Endodermal cell (in vitro differentiated cells): ENCODE measurements at places on chromosomes 1 and 21. TPM values are rescaled to one million over a fixed set of nuclear protein-coding genes. Genes with fewer than 3 reads are reported as not detected.

DNA sequence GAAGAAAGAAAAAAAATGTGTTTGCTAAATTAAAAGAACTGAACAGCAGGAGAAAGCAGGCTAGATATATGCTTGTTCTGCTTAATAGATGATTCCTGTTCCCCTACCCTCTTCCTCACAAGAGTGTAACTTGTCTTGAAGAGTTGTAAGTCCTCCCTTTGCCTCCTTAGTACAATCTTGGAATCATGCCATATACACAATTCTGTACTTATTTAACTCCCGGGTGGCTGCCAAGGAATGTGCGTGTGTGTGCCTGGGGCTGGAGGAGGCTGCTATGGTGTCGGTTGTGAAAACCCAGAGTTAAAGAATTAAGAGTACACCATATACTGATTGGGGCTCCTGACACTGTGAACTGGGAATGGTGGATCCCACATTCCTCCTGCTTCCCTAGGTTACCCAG lies 194.2 kb downstream of the SIPA1L2 start:
- H3K4me3 ChIP-seq = no peak overlapping the region
- DNase-seq = no peak
- no peaks in the 10 kb centered on the region for H3K4me1 ChIP-seq

DNA sequence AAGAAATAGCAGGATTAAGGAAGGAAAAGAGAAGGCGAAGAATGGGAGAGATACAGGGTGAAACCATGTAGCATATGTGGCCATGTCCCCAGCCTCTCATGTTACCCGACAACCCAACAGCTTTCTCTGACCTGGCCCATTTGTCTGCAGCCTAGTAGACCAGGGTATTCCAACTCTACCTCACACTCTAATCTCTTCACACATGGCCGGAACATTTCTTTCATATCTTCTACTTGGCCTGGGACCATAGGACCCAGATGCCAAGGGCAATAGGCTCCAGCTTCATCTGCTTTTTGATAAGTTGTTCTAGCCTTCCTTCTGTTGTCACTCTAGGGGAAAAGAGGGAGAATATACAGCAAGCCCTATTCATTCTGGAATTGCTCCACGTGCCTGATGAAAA lies 95.0 kb upstream of the DPT start:
- no peak overlapping the region for H3K27ac ChIP-seq
- no peaks in the 10 kb centered on the region for H3K27me3 ChIP-seq
- no peak overlapping the region for H3K4me3 ChIP-seq
- DNase-seq = no peak
- H3K36me3 ChIP-seq = no peaks in the 10 kb centered on the region

GRCh38 chr1:201142011-201142848 lies 12.0 kb downstream of the TMEM9 start:
- no peaks in the 10 kb centered on the region for H3K4me1 ChIP-seq
- peaks cover 93% of the 10 kb centered on the region for H3K36me3 ChIP-seq
- H3K27ac ChIP-seq = no peak overlapping the region
- no peak overlapping the region for H3K4me3 ChIP-seq
- DNase-seq = no peak

The EFNA1 gene
- 3.3 and 3.6 TPM in 2 replicates for total RNA-seq

The DMBX1 gene
- 8.3 to 17.7 TPM (median 16.6 TPM) in 3 replicates for total RNA-seq

DNA sequence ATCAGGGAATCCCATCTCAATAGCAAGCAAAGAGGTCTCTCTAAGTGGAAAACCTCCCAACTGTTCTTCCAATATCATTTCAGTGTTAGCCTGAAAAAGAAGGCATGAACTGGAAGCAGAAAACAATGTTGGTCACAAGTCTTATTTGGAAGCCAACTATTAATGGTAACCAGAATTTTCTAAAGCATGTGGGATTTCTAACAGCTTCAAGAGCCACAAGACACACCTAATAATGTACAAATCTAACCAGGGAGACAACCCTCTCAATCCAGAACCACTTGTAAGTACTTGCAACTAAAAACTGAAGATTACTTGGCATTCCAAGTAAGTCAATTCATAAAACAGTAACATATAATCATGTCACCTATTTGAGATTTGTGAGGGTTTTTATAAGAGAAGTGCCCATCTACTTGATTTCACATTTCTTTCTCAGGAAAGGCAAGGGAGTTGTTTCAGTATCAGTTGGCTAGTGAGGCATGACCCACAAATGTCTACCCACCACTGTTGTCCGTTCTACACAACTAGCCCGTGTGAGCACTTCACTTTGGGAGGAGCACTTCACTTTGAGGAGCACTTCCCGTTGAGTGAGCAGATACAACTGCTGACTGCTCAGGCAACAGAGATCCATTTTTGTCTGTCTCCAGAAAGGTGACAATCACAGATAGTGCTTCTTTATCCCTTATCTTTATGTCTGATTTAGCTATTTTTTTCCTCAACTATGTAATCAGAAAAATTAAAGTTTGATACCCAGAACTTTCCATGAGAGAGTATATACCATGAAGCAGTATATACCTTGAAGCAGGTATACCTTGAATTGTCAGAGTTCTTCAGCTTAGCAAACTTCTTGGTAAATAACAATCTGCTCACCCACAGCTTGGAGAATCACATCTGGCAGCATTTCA lies 11.1 kb downstream of the STX6 start:
- H3K4me3 ChIP-seq = no peak overlapping the region
- H3K27ac ChIP-seq = no peak overlapping the region
- H3K27me3 ChIP-seq = no peaks in the 10 kb centered on the region
- H3K4me1 ChIP-seq = no peaks in the 10 kb centered on the region
- no peaks in the 10 kb centered on the region for H3K36me3 ChIP-seq

GRCh38 chr21:29689753-29690152 lies 250.0 kb downstream of the GRIK1 start:
- H3K4me3 ChIP-seq = no peak overlapping the region
- no peak overlapping the region for H3K27ac ChIP-seq
- H3K4me1 ChIP-seq = peaks cover 12% of the 10 kb centered on the region
- H3K36me3 ChIP-seq = no peaks in the 10 kb centered on the region
- H3K27me3 ChIP-seq = no peaks in the 10 kb centered on the region

GRCh38 chr1:163346326-163346870 lies 24.6 kb downstream of the NUF2 start:
- H3K4me3 ChIP-seq = no peak overlapping the region
- H3K36me3 ChIP-seq = peaks cover 50% of the 10 kb centered on the region
- H3K4me1 ChIP-seq = no peaks in the 10 kb centered on the region
- H3K27ac ChIP-seq = no peak overlapping the region
- peaks cover 33% of the 10 kb centered on the region for H3K27me3 ChIP-seq

DNA sequence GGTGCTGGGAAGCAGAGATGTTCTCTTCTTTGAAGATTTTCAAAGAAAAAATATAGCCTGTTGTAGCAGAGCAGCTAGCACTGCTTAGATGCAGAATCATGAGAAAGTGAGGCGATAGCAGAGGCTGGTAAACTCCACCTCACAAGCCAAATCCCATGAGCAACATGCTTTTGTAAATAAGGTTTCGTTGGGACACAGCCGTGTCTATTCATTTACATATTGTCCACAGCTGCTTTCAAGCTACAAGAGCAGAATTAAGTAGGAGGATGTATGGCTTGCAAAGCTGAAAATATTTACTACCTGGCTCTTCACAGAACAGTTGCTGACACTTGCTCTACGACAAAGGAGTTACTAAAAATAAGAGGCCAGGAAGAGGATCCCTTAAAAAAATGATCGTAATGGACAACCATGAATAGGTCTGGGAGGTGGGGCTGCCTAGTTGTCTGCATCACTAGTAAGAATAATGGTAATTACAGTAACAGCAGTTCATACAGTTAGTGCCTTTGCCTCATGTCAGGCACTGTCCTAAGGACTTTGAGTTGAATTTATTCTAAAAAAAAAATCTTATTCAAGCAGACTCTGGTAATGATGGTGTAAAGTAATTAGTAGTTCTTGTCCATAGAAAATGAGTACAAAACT lies 622.0 kb downstream of the KIF26B start:
- no peak overlapping the region for H3K4me3 ChIP-seq
- H3K27ac ChIP-seq = no peak overlapping the region
- no peak for DNase-seq
- no peaks in the 10 kb centered on the region for H3K4me1 ChIP-seq
- no peaks in the 10 kb centered on the region for H3K27me3 ChIP-seq

- H3K27me3 ChIP-seq = no peaks in the 10 kb centered on the region
- no peak overlapping the region for H3K4me3 ChIP-seq
- H3K27ac ChIP-seq = no peak overlapping the region
- DNase-seq = no peak
- H3K36me3 ChIP-seq = no peaks in the 10 kb centered on the region
Measured at GRCh38 chr1:238186887-238187574, 296.3 kb upstream of the ZP4 start.

The TRIM33 gene
- total RNA-seq = 50.6 to 54.4 TPM (median 52.5 TPM) in 3 replicates

The GJA5 gene
- total RNA-seq = 1.6 and 2.3 TPM in 2 replicates

The THEMIS2 gene
- total RNA-seq = 8.4 to 11.2 TPM (median 8.8 TPM) in 3 replicates

The CAPN8 gene
- total RNA-seq = 0.44 TPM in 2 of 3 replicates, not detected in the other

The TOMM40L gene
- 4.0 to 9.8 TPM (median 9.0 TPM) in 3 replicates for total RNA-seq

- H3K27me3 ChIP-seq = no peaks in the 10 kb centered on the region
- no peaks in the 10 kb centered on the region for H3K36me3 ChIP-seq
- no peak overlapping the region for H3K27ac ChIP-seq
- DNase-seq = no peak
- no peak overlapping the region for H3K4me3 ChIP-seq
Measured at GRCh38 chr1:158836038-158836437, 4.9 kb downstream of the MNDA start.

The CAMK2N1 gene
- total RNA-seq = 10.2 and 11.0 TPM in 2 replicates

GRCh38 chr1:75671708-75672107 lies 52.8 kb upstream of the ACADM start:
- H3K27me3 ChIP-seq = no peaks in the 10 kb centered on the region
- no peak overlapping the region for H3K4me3 ChIP-seq
- no peak for DNase-seq

DNA sequence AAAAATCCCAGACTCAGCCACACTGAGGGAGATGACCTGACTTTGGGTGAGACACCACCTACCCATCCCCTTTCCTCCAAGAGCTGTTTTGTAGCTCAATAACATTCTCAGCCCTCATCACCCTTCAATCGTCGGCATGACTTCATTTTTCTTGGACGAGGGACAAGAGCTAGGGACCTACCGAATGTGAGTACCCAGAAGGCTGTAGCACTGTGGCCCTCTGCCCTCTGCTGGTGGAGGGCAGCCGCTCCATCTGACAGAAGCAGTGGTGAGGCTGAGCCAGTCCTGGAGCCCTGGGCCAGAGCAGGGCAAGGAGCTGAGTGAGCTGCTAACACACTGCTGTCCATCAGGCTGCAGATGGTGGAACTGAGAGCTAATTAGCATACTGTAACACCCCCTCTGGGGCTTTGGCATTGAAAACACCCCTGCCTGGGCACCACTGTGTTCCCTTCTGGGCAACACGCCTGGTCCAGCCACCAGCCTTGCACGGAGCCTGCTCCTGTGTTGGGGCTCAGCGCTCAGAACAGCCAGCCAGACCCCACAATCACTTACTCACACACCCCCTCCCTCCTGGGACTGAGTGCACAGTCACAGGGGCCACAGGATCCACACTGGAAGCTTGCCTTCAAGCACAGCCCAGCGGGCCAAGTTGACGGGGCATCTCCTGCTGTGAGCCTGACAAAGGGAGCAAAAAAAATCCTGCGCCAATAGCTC lies 18.3 kb upstream of the ALPL start:
- no peaks in the 10 kb centered on the region for H3K27me3 ChIP-seq
- H3K27ac ChIP-seq = no peak overlapping the region
- H3K4me3 ChIP-seq = no peak overlapping the region
- no peaks in the 10 kb centered on the region for H3K36me3 ChIP-seq

DNA sequence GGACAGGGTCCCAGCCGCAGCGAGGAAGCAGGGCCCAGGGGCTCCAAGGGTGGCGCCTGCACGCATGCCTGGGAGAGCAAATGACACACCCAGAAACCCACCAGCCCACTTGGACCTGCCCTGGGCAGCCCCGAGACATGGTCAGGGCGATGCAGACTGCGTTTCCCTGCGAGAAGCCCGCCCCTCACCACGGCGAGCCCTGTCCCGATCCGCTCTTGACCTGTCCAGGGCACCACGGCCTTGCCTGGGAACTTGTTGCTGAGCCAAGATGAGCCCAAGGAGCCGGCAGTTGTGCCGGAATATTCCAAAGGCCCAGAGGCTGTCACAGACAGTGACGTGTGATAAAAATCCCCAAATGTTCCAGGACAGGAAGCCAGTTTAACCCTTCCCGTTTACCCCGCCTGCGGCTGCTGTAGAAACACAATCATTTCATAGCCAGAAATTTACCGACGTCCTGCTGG lies 78.1 kb downstream of the SIK1 start:
- H3K27me3 ChIP-seq = no peaks in the 10 kb centered on the region
- DNase-seq = no peak
- H3K27ac ChIP-seq = no peak overlapping the region
- peaks cover 6% of the 10 kb centered on the region for H3K4me1 ChIP-seq

The CFAP141 gene
- total RNA-seq = not detected in 2 replicates

DNA sequence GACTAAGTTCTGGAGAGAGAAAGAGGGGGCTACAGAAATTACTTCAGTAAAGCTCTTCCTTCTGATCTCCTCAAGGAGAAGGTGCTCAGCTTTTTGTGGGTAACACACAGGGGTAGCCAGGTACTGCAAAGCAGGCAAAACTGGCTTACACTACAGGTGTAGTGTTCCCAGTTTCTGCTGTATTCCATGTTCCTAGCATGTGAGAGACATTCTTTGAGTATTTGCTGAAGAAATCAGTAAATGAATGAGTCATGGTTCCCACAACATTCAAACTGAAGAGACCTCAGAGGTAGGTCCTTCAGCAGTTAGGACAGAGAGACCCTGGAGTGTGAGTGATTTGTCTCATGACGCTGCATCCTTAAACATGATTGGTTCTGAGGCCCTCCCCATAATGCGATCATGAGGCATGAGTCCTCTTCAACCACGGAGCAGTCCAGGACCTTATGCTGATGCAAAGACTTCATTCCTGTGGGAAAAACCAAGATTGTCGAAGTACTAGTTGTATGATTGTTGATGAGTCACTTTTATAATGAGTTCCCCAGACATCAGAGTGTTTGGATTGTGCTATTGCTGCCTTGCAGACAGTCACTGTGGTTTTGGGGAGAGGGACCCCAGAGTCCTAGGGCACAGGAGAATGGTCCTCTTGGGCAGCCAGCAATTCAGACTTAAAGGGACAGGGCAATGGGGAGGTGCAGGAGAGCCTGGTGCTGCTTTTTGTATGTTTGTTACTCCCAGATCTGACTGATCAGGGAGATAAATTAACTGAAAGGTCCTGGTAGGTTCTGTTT lies 2.7 kb upstream of the OR10J4 start:
- no peak for DNase-seq
- no peaks in the 10 kb centered on the region for H3K27me3 ChIP-seq
- no peak overlapping the region for H3K4me3 ChIP-seq
- no peaks in the 10 kb centered on the region for H3K4me1 ChIP-seq
- no peaks in the 10 kb centered on the region for H3K36me3 ChIP-seq
- H3K27ac ChIP-seq = no peak overlapping the region

The RGS7 gene
- 1.1 to 1.5 TPM (median 1.1 TPM) in 3 replicates for total RNA-seq

The TDRKH gene
- 13.3 and 15.0 TPM in 2 replicates for total RNA-seq

DNA sequence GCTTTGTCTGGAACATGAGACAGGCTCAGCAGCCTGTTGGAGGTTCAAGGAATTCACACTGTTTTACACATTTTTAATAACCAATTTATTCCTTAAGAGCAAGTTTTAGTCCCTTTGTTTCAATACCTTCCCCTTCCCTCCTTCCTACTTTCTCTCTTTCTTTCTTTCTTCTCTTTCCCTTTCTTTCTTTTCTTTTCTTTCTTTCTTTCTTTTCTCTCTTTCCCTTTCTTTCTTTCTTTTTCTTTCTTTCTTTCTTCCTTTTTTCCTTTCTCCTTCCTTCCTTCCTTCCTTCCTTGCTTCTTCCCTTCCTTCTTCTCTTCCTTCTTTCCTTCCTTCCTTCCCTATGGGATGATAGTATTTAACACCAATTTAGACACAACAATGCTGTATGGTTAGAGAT lies 164.2 kb downstream of the CENPF start:
- no peak overlapping the region for H3K4me3 ChIP-seq
- no peak for DNase-seq
- no peaks in the 10 kb centered on the region for H3K4me1 ChIP-seq
- H3K27ac ChIP-seq = no peak overlapping the region
- H3K27me3 ChIP-seq = peaks cover 38% of the 10 kb centered on the region
- no peaks in the 10 kb centered on the region for H3K36me3 ChIP-seq
